Activated CD4-positive, alpha-beta T cell treated with anti-CD3 and anti-CD28 coated beads, Interleukin-2, amount 50 U/mL, for 4 hours (primary cell): ENCODE measurements at places on chromosomes 7 and 10.

DNA sequence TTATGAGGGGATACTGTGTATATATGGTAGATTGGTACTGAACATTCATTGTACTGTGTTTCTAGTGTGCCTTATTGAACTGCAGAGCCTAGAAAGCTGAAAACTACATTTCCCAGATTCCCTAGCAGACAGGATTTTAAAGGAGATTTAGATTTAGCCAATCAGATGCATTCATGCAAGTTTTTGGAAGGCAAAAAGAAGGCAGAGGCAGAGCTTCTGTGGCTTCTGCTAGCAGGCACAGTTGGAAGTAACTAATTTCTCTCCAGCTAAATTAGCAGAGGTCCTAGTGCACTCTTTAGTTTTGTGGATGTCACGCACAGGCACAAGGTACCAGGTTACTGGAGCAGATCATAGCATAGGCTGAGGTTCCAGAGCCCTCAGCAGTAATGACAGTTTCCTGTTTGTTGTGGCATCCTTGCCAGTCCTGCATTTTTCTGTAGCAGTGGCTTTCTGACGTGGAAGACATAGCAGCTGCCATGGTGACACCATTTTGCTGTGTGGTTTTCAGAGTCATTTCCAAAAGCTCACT lies 83.7 kb upstream of the CCDC71L start:
- DNase-seq = no peak

GRCh38 chr10:75441196-75441595 lies 9.8 kb downstream of the LRMDA start:
- no peak for DNase-seq

- no peak for DNase-seq
Observed at GRCh38 chr7:120941064-120941463, 9.5 kb upstream of the ING3 start.

DNA sequence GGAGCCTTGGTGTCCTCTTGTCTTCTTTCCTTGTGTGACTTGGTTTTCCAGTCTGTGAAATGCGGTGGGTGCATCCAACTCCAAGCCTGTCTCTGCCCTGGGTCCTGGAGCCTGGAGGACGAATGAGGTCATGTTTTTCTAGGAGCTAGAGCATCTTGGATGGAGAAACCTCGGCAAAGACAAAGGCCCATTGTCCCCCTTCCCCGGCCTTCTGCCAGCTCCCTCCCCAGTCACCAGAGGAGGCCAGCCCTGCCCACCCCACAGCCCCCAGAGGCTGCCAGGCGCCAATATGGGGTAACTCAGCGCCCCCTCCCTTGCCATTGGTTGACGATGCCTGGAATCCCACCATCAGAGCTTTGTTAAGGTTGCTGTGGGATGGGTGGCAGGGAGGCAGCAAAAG lies 40.4 kb downstream of the KCTD7 start:
- DNase-seq = no peak

DNA sequence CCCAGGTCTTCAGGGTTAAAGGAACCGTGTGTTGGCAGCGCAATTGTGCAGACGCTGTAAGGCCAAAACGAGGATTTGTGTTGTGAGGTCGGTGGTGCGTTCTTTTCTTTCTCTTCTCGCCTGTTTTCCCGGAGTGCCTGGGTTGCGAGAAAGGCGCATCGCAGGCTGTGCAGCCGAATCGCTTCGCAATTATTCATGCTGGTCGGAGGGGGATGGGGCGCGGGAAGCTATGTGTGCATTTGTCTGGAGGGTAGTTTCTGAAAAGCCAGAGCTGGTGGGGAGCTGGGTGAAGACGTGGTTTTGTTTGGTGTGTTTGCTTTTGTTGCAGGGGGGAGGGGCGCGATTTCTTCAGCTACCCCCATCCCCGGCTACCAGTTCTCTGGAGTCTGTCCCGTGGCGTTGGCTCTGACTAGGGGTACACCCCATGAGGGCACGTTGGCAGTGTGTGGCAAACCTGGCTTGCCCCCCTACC lies 2.1 kb downstream of the MXI1 start:
- peak; percentile 67 for DNase-seq

GRCh38 chr7:95220328-95220727 lies 104.0 kb downstream of the PON1 start:
- DNase-seq = no peak

DNA sequence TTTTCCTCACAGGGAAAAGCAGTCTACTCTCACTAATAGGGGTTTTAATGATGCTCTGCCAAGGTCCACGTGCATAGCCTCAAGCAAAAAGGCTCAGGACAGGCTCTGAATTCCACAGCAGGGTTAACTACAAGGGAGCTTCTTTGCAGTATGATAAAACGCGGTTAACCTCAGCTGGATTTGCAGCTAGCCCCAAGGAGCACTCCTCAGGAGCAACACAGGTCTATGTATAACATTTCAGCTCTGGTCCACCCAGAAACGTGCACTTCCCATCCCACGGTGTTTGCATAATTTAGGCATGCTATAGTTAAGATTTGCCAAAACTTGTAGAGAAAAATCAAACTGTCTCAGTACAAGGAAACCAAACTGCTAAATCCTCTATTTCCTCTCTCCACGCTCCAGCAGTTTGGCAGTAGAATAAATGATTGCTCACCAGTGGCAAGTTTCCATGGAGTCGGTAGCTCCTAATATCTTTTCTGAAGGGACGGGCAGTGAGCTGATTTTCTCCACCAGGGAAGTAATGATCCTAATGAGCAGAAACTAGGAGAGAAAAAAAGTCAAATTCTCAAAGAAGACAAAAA lies 13.1 kb upstream of the ASB4 start:
- DNase-seq = no peak

DNA sequence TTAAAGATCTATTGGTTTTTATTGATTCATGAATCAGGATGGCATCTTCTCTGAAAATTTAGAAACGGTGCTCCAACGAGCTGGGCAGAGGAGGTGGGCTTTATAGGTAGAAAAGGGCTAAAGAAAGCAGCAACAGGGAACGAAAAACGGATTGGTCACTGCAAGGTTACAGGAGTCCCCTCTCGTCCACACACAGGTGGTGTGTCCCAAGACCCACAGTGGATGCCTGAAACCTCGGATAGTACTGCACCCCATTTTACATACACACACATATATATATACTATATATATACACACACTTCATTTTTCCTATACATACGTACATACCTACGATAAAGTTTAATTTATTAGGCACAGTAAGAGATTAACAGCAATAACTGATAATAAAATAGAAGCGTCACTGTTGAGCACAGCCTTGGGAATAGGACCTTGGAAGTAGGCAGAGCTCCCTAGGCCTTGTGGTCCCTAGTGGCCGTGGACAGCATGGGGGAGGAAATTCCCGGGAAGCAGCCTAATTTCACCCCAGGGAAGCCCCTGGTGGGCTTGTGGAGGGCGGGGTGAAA lies 737 bp upstream of the NUB1 start:
- no peak for DNase-seq

GRCh38 chr10:395665-396064 lies 260.4 kb downstream of the ZMYND11 start:
- DNase-seq = no peak

DNA sequence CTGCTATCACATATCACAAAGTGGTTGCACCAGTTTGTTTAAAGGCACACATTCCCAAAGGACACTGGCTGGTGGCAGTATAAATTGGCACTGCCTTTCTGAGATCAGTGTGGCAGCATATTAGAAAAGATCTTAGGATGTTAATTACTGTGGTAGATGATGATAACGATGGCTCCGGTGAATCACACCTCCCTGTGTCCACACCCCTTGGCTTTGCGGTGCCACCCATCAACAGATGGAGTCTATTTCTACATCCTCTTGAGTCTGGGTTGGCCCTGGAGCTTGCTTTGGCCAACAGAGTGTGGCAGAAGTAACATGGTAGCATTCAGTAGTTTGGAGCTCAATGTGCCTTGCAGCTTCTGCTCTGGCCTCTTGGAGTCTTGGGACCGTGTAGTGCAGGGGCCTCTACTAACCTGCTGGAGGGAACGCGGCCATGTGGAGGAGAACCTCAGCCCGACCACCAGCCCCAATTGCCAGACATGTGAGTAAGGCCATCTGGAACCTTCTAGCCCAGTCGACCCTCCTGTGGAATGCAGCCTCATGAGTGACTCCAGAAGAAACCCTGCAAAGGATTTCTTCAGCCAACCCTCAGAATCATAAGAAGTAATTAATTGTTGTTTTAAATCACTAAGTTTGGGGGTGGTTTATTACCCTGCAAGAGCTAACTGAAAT lies 27.2 kb upstream of the PLEKHA1 start:
- no peak for DNase-seq

DNA sequence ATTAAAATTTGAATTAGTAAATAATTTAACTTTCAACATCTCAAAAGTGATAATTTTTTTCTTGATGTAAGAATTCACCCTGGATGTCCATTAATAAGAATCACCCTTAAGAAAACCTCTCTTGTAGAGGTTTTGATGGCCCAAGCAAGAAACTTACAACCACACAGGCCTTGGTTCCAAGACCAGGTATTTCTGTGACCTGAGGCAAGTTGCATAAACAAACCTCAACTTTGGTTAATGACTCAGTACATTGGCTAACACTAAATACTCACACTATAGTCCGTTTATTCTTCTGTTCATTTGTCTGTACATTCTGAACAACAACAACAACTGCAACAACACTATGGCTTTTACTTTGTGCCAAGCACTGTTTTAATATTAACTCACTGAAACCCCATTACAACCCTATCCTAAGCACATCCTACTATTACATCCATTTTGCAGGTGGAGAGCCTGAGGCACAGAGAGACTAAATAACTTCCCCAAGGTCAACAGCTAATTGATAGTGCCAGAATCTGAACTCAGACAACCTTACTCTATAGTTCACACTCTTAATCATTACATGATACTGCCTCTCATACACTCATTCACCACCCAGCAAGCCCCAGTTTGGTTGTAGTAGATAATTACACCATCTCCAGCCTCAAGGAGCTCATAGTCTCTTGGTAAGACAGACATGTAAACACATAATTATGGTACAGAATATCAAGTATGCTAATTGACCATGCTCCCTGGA lies 6.6 kb downstream of the ANK3 start:
- DNase-seq = no peak

GRCh38 chr7:2937701-2938513 lies 93.8 kb upstream of the GNA12 start:
- DNase-seq = no peak

- DNase-seq = no peak
Observed at GRCh38 chr10:76070916-76071315, 639.5 kb downstream of the LRMDA start.

GRCh38 chr10:34996843-34997242 lies 93.3 kb downstream of the CUL2 start:
- no peak for DNase-seq

- no peak for DNase-seq
Observed at GRCh38 chr7:145252031-145252430, 416.2 kb upstream of the TPK1 start.

DNA sequence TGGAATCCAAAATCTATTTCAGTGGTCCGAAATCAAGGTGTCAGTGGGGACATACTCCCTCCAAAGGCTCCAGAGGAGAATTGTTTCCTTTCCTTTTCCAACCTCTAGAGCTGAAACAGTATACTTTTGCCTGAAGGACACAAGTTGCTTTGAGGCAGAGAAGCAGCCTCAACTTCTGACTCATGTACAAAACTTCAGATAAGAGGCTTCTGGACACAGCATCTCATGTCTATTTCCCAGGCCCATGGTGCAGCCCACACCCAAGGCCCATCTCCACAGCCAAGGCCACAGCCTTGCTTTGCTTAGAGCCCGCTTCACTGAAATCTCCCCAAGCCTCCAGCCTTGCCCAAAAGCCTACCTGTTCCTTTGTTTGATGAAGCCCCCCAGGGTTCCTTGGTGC lies 68.9 kb downstream of the ZNF467 start:
- DNase-seq = no peak

GRCh38 chr7:143248761-143249354 lies 14.4 kb upstream of the GSTK1 start:
- DNase-seq = no peak

DNA sequence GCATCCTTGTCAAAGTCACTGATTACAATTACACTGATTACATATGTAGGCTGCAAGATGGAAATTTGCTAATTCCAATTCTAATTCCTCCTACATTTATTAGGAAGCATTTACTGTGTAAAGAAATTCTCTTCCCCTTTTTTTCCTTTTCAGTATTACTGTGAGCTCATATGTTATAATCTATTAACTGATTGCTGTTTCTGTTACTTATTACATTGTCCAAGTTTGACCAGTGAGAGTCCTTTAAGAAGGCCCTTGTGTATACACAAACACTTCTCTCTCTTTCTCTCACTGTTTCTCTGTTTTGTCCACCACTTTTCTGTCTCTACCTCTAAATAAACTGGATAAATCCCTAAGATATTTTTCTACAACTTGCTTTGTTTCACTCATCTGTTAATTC lies 31.5 kb downstream of the PHF14 start:
- DNase-seq = no peak

DNA sequence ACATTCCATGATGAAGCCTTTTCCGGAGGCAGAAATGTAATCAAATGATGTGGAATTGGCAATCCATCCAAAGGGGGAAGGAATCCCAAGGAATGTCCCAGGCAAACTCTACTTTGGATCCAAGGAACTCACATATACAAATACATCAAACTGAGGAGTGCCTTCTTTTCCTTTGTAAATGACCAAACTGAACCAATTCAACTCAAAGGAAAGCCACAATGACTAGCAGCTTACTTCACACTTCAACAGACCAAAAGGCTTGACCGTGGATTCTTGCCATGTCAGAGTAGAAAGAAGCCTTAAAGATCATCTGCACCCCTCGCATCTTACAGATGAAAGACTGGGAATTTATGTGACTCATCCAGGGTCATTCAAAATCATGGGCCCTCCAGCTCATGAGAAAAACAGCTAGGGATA lies 79.7 kb upstream of the MACROH2A2 start:
- DNase-seq = no peak

GRCh38 chr7:31791881-31792280 lies 104.9 kb downstream of the PPP1R17 start:
- DNase-seq = no peak

GRCh38 chr7:50480797-50481196 lies 30.6 kb upstream of the FIGNL1 start:
- no peak for DNase-seq

DNA sequence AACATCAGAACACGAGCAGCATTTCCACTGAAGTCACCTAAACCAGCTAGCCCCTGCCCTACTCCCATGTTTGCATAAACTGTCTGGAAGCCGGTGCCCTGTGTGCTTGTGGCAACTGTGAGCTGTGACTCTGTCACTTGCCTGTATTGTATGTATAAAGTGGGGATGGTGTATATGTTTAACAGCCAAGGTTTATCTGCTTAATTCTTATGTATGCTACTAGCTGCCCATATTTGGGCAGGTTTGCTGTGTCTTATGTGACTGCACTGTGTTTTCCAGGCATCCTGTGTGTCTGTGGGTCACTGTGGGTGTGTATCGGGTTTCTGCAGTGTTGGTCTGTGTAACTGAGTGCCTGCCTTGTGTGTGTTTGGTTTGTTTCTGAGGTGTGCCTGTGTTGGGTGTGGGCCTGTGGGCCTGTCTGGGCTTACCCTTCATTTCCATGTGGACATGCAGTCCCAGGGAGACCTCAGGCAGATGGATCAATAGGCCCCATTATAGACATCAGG lies 9.3 kb downstream of the LBX1 start:
- DNase-seq = no peak

DNA sequence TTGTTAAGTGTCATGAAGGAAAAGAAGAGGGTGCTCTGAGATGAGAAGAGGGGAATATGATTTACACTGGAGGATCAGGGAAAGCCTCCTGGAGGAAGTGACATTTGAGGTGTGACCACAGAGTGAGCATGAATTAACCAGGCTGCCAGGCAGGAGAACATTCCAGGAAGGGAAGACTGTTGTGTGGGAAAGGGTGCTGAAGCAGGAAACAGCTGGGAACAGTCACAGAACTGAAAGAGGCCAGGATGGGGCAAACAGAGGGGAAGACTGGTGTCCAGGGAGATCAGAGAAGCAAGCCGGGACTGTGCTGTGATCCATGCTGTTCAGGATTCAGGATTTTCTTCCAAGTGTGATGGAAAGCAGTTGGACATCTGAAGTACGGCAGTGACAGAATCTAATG lies 14.9 kb downstream of the HIPK2 start:
- no peak for DNase-seq
